Ascending aorta (tissue), 2 donors: ENCODE measurements at places on chromosomes 4 and X. TPM values are rescaled to one million over a fixed set of nuclear protein-coding genes. Genes with fewer than 3 reads are reported as not detected.

The RTL9 gene
- total RNA-seq, result not detected

The PORCN gene
- 6.2 TPM for total RNA-seq

GRCh38 chr4:81845273-81845672 lies 373.6 kb upstream of the RASGEF1B start:
- H3K27ac ChIP-seq, result no peak overlapping the region
- no peak overlapping the region for H3K4me3 ChIP-seq
- no peak for DNase-seq

GRCh38 chr4:88743696-88744095 lies 46.1 kb upstream of the NAP1L5 start:
- peaks cover 19% of the 10 kb centered on the region for H3K4me1 ChIP-seq
- no peaks in the 10 kb centered on the region for H3K27me3 ChIP-seq
- peak overlapping the region; percentile 60 for H3K27ac ChIP-seq
- H3K36me3 ChIP-seq, result peaks cover 15% of the 10 kb centered on the region
- DNase-seq, result no peak

DNA sequence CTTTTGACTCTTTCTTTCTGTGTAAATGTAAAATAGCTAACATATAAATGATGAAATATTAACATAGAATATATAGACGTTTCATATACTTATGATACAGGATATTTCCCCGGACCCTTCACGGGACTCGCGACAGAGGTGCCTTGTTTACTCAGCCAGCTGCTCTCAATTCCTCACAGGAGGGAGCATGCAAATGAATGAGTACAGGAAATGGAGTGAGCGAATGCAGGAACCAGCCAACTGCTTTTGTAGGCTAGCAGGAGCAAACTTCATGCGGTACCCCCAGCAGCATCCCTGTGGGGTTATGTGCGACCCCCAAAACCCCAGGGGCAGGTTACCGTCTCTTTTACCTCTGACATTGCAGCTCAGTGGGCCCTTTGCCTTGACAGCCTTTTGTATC lies 110.3 kb upstream of the PDHA2 start:
- H3K4me3 ChIP-seq, result no peak overlapping the region
- no peaks in the 10 kb centered on the region for H3K36me3 ChIP-seq
- H3K4me1 ChIP-seq, result no peaks in the 10 kb centered on the region
- no peak overlapping the region for H3K27ac ChIP-seq
- no peaks in the 10 kb centered on the region for H3K27me3 ChIP-seq
- DNase-seq, result no peak

DNA sequence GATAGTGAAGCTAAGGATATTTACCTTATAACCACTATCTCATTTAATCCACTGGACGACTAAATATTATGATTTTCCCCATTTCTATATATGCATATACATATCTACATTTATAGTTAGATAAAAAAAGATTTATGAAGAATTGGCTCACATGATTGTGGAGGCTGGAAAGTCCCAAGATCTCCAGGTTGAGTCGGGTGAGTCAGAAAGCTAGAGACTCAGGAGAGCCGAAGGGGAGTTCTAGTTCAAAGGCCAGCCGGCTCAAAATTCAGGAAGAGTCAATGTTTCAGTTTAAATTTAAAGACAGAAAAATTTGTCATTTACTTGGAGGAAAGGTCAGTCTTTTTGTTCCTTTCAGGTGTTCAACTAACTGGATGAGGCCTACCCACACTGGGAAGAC lies 158.2 kb upstream of the CPEB2 start:
- no peak overlapping the region for H3K4me3 ChIP-seq
- no peak overlapping the region for H3K27ac ChIP-seq
- H3K36me3 ChIP-seq, result no peaks in the 10 kb centered on the region
- DNase-seq, result no peak
- peaks cover 6% of the 10 kb centered on the region for H3K4me1 ChIP-seq

GRCh38 chr4:65999518-65999871 lies 329.2 kb upstream of the EPHA5 start:
- no peaks in the 10 kb centered on the region for H3K27me3 ChIP-seq
- no peaks in the 10 kb centered on the region for H3K36me3 ChIP-seq
- H3K4me3 ChIP-seq, result no peak overlapping the region

DNA sequence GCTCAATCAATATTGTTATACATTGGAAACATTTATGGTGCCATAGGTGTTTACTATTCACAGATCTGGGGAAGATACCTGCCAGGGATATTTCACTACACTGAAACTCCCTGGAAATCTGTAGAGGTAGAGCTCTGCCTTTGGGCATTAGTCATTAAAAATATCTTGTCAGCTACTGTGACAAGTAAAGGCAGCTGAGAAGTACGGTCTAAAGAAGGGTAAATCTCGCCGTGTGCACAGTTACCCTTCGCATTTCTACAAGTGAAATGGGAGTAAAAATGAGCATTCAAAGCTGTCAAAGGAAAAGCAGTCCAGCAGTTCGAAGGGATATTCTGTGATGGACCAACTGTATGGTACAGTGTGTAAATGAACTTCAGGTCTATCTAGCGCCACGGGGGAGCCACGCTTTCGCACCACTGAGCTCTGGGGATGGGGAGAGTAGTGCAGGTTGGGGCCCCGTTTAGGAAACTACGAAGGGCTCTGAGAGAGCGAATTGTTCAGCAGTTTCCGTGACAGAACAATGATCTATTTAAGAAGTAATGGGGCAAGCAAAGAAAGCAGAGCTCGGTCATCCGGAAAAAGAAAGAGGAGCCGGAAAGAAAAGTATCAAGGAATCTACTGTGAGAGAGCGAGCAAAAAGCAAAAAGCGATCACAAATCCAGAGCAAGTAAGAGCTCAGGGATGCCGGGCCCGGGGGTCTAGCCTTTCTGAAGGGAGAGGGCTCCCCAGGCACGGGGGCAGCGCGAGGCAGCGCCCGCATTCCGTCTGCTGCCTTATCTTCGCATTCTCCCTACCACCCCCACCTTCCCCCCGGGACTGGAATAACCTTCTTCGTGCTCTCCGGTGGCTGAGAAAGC lies 646 bp downstream of the TIGD4 start:
- peak overlapping the region; percentile 88 for H3K27ac ChIP-seq
- no peaks in the 10 kb centered on the region for H3K27me3 ChIP-seq
- no peaks in the 10 kb centered on the region for H3K36me3 ChIP-seq
- no peak for DNase-seq
- H3K4me3 ChIP-seq, result peak overlapping the region; percentile 81
- H3K4me1 ChIP-seq, result no peaks in the 10 kb centered on the region

- H3K4me3 ChIP-seq, result no peak overlapping the region
- no peaks in the 10 kb centered on the region for H3K27me3 ChIP-seq
- no peaks in the 10 kb centered on the region for H3K4me1 ChIP-seq
- no peaks in the 10 kb centered on the region for H3K36me3 ChIP-seq
Measured at GRCh38 chr4:126906466-126906865, 726.3 kb upstream of the INTU start.

The C4orf50 gene
- total RNA-seq, result not detected

The FABP2 gene
- total RNA-seq, result not detected

DNA sequence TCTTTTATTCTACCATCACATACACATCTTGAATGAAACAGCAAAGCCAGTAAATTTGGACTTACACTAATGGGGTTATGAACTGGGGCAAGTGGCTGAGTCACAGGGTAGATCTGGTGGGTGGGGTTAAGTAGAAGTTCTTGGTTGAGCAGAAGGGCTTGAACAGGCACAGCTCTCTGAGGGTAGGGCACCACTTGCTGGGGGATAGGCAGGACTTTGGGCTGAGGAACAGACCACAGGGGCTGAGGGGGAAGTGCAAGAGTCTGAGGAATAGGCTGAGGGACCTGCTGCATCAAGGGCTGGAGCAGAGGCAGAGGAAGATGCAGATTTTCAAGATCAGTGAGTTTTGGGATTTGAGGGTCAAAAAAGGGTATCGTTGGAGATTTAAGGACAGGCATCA lies 8.3 kb downstream of the CSN2 start:
- H3K27ac ChIP-seq, result no peak overlapping the region
- no peaks in the 10 kb centered on the region for H3K36me3 ChIP-seq
- no peak for DNase-seq
- H3K4me1 ChIP-seq, result no peaks in the 10 kb centered on the region
- no peaks in the 10 kb centered on the region for H3K27me3 ChIP-seq

The MTMR8 gene
- total RNA-seq, result 0.85 TPM

- no peaks in the 10 kb centered on the region for H3K4me1 ChIP-seq
- DNase-seq, result no peak
- peak overlapping the region; percentile 63 for H3K27ac ChIP-seq
- H3K27me3 ChIP-seq, result no peaks in the 10 kb centered on the region
- H3K4me3 ChIP-seq, result peak overlapping the region; percentile 81
Measured at GRCh38 chr4:146522869-146523205, 1.1 kb upstream of the SLC10A7 start.

DNA sequence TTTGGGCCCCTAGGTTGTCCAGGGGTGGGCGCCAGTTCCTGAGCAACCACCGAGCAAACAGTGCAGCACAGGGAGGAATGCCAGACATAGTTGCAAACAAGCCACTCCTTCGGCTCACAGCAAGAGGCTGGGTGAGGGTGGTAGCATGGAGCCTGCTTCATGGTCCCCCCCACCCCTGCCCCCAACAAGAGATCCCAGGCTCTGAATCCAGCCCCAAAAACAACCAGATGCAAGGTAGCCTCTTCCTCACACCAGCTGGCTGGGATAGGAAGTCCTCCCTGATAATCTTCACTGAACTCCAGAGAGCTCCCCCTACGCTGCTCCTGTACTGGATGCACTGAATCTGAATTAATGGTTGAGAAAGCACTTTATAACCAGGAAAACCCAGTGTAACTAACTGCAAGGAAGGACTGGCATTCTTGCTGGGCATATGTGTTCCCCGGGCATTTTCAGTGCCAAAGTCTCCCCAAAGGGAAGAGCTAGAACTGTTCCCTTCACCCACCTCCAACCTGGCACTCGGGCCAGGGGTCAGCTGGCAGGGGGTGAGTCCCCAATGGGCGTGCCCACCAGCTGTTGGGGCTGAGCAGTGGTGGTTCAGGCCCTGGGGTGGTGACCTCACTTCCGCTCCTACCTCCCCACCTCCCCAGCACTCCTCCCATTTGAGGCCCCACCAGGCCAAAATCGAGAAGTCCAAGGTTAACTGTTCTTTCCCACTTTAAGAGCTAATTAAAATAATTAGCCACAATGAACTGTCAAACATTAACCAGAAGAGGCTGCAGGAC lies 1.5 kb downstream of the ELF4 start:
- H3K27me3 ChIP-seq, result no peaks in the 10 kb centered on the region
- peak overlapping the region; percentile 63 for H3K4me3 ChIP-seq
- H3K4me1 ChIP-seq, result peaks cover 4% of the 10 kb centered on the region
- DNase-seq, result no peak
- no peaks in the 10 kb centered on the region for H3K36me3 ChIP-seq

The WDR45 gene
- total RNA-seq, result 169 TPM

- no peaks in the 10 kb centered on the region for H3K27me3 ChIP-seq
- DNase-seq, result no peak
- no peaks in the 10 kb centered on the region for H3K4me1 ChIP-seq
- H3K27ac ChIP-seq, result no peak overlapping the region
Measured at GRCh38 chr4:55445921-55446577, 50.3 kb downstream of the TMEM165 start.

DNA sequence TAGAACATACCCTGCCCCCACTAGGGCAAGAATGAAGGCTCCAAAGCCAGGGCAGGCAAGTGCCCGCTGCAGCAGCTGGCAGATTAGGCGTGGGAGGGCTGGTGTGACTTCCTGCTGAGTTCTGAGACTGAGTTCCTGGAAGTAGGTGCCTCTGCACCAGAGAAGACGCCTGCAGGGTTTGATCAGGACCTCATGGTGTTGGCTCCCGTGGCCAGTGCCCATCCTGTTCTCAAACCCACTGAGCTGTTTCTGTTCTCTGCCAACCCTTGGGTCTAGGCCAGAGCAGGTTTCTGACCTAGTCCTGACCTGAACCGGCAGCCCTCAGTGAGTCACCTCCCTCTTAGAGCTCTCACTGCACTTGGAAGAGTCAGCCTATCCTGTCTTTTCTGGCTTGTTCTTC lies 220.7 kb downstream of the HS6ST2 start:
- no peak for DNase-seq
- H3K36me3 ChIP-seq, result no peaks in the 10 kb centered on the region
- H3K27ac ChIP-seq, result no peak overlapping the region
- H3K4me1 ChIP-seq, result no peaks in the 10 kb centered on the region
- H3K27me3 ChIP-seq, result no peaks in the 10 kb centered on the region

The AFF2 gene
- total RNA-seq, result 2.3 TPM

DNA sequence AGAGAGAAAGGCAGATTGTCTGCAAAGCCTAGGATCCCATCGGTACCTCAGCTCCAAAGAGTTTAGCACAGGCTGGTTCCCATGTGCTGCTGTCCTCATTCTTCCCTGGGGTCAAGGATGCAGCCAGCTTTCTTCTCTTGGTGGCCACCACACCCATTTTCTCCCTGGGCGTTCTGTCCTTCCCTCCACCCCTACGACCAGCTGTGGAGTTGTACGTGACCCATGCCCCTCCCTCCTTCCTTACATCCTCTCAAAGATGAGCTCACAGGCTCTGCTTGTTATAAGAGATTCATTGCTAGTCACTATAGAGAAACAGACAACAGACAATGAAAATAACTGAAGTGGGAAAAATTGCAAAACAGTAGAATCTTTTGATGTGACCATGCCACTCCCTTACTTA lies 74.0 kb upstream of the KLF3 start:
- H3K4me3 ChIP-seq, result no peak overlapping the region
- H3K27ac ChIP-seq, result no peak overlapping the region
- H3K4me1 ChIP-seq, result no peaks in the 10 kb centered on the region
- no peaks in the 10 kb centered on the region for H3K27me3 ChIP-seq
- no peaks in the 10 kb centered on the region for H3K36me3 ChIP-seq

The SLC34A2 gene
- not detected for total RNA-seq

GRCh38 chr4:8029689-8030088 lies 90.0 kb upstream of the AFAP1 start:
- DNase-seq, result no peak
- no peak overlapping the region for H3K4me3 ChIP-seq
- H3K27me3 ChIP-seq, result no peaks in the 10 kb centered on the region

The IGSF1 gene
- total RNA-seq, result 1.5 TPM

- peak; percentile 86 for DNase-seq
- H3K4me3 ChIP-seq, result peak overlapping the region; percentile 87
- H3K27me3 ChIP-seq, result no peaks in the 10 kb centered on the region
- peaks cover 11% of the 10 kb centered on the region for H3K36me3 ChIP-seq
- peaks cover 15% of the 10 kb centered on the region for H3K4me1 ChIP-seq
- peak overlapping the region; percentile 92 for H3K27ac ChIP-seq
Measured at GRCh38 chr4:185143601-185143969, 519 bp downstream of the SLC25A4 start.

The ARX gene
- not detected for total RNA-seq

- H3K4me1 ChIP-seq, result no peaks in the 10 kb centered on the region
- no peaks in the 10 kb centered on the region for H3K27me3 ChIP-seq
- no peaks in the 10 kb centered on the region for H3K36me3 ChIP-seq
- DNase-seq, result no peak
- no peak overlapping the region for H3K27ac ChIP-seq
- H3K4me3 ChIP-seq, result no peak overlapping the region
Measured at GRCh38 chr4:139853309-139853708, 187.7 kb downstream of the MGST2 start.

DNA sequence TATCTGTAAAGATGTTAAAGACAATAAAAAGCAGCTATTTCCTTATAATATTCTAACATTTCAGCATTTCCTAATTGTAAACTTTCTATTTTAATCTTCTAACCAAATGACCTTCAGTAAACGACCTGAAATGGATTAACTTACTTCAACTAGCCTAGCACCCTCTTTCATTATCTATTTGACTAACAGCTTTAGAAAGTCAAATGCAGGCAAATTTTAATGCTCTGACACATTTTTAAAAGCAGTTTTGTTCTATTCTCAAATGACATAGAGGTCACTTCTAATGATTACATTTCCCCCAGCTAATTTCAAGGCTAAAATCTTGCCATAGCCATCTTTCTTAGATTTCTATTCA lies 41.9 kb downstream of the SLC7A11 start:
- H3K27ac ChIP-seq, result no peak overlapping the region
- DNase-seq, result no peak
- H3K4me3 ChIP-seq, result no peak overlapping the region
- H3K4me1 ChIP-seq, result no peaks in the 10 kb centered on the region
- H3K36me3 ChIP-seq, result no peaks in the 10 kb centered on the region
- no peaks in the 10 kb centered on the region for H3K27me3 ChIP-seq
